Kidney (tissue), 22 donors: ENCODE measurements at places on chromosomes 5 and 9. TPM values are rescaled to one million over a fixed set of nuclear protein-coding genes. Genes with fewer than 3 reads are reported as not detected.

DNA sequence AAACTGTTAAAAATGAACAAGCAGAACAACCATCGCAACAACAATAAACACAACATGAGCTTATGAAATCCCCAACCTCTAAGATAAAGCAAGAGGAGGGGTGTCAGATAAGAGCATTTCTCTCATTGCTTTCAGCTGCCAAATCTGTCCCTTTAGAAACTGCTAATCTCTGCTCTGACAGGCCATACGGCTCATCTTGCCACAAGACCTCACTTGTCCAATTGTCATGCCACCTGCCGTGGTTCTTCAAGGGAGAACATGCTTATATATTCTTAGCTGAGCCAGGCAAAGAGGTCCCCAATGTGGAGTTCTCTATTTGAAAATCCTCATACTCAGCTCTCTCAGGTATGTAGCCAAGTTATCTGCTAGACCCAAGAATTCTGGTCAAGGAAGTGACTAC lies 405.0 kb upstream of the TNC start:
- DNase-seq = no peak

- no peak for DNase-seq
These were observed 10.2 kb downstream of the GFRA3 start for GRCh38 chr5:138264183-138264582.

DNA sequence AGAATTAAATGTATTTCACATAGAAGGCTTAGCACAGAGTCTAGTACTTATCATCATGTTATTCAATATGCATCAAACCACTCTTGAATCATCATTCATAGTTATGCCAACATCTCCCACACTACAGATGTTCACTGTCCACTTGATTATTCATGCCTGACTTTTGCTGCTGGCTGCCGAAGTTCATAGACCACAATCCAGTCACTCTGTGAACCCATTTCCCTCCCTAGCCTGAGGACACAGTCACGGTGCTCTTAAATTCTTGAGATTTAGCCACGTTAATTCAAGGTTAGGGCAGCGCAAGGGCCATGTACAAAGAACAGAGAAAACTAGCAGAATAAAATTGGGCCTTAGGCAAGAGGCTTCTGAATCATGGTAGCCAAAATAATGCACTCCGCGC lies 32.4 kb downstream of the ABCA1 start:
- DNase-seq = no peak

- no peak for DNase-seq
These were observed 77.7 kb upstream of the ASS1 start for GRCh38 chr9:130366888-130367550.

DNA sequence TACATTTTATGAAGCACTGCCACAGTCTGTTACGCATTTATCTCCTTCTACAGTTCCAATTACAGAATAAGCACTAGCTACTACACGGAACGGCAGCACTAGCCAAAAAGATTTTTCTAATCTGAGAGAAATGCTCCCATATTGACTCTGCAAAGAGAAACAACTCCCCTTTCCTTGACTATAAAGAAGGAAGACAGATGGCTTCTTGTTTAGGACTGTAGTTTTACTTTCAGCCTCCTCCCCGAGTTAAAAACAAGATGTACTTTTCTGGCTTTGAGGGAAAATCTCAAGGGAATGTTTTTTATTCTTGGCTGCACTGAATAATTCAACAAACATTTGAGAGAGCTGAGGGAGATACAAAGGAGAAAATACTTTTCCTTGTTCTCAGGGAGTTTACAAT lies 1.9 kb upstream of the SLC44A1 start:
- DNase-seq = no peak

DNA sequence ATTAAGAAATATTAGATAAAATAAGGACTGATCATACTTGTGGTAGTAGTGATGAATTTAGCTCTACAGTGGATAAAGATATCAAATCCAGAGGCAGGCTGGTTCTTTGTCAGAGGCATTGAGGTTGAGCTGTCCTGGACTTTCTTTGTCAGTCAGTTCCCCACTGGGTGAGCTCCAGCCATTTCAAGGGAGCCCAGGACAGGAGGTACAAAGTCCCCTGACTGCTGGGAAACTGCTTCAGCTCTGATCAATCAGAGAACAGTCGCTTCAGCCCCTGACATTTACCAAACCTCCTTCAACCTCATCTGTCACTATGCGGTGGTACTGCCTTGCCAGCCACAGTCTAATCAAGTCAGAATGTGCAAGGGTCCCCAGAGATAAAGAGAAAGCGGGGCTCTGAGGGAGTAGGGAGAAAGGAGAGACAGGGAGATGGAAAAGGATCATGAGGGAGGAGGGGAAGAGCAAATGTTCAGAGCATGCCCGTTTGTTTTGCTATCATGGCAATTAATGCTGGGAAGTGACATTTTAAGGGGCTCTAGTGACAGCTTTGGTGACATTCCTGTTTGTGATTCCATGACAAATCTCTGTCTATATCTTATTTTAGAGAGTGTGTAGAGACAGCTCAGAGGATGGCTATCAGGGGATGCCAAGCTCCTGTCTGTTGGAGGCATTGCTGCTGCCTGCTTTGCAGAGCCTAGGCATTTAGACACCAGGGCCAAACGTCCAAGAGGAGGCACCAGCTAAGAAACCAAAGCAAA lies 223.2 kb downstream of the ASTN2 start:
- DNase-seq = no peak

- no peak for DNase-seq
These were observed 8.5 kb downstream of the LCN9 start for GRCh38 chr9:135671591-135672041.

DNA sequence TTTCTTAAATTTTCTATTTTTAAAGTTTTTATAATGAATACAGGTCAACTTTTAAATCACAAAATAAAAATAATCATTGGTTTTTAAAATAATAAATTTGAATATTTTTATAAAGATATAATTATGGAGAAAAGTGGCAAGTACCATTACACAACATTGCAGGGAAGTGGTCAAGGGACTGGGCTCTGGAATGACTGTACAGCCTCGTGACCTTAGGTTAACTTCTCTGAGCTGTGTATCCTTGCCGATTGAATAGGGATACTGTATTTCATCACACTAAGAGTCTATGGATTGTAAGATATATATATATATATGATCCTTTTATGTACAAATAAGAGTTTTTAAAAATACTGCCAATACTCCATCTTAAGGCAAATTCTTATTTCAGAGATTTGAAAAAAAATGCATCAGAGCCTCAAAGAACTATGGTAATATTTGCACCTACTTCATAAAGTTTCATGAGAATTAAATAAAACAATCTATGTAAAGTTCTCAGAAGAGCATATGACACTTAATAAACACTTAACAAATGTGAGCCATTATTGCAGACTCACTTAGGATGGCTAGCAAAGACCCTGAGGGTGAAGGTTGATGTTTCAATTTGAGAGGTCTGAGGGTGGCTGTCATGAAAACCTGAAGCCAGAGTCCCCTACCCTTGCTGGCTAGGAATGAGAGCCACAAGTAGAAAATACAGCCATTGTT lies 136.5 kb downstream of the CCDC192 start:
- DNase-seq = no peak

- DNase-seq = no peak
These were observed 76.2 kb upstream of the LPAR1 start for GRCh38 chr9:111114486-111114885.

DNA sequence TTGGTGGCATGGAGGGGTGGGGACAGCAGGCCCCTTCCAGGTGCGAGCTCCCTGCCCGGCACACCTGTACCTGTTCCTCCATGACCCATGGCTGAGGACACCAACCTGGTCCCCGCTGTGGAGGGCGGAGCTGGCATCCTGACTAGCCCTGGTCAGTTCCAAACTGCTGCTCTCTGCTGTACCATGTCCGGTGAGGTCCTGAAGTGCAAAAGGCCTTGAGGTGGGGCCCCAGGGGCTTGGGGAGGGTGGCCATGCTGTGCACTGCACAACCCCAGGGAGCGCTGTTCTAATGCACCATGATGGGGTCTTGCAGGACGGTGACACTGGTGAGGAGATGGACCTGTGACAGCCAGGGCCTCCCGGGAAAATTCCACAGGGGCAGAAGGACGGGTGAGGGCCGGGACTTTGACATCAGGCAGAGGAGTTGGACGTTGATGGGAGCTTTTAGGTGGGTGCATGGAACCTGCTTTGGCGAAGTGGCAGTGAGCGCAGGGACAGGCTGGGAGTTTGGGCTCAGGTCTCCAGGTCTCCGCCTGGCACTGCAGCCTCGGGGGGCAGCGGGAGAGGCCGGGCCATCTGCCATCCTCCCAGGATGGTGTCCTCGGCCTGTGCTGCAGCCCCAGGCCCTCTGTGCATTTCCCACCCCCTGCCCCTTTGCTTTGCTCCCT lies 38.9 kb downstream of the COL5A1 start:
- DNase-seq = no peak

DNA sequence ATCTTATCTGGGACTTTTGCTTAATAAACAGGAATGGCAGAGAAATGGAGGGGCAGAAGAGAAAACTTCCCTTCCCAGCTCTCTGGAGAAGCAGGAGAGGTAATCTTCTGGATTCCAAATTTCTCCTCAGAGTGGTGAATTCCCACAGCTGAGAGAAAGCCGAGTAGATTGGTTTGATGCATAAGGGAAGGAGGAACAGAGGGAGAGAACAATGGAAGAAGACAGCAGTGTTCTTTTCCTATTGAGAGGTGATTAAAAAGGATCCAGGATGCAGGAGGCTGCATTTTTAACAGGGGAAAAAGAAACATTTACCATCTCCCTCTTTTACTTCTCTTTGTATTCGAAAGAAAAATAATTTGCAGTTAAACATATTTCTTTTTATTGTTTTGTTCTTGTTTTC lies 13.1 kb downstream of the SH3RF2 start:
- DNase-seq = no peak

DNA sequence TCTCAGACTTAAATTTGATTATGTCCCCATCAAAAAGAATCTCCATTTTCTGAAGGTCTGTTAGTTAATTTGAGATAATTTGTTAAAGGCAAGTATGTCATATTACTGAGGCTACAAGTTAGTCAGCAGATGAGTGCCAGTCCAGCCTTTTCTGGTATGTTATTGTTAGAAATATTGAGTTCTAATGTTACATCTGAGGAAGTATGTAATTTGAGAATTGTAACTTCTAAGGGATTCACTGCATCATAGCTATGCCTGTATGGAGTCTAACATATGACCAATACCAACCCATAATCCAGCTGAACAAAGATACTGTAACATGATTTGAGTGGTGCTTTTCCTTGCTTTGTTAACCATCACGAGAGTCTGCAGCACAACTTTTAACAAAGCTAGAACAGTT lies 13.9 kb downstream of the SLC23A1 start:
- no peak for DNase-seq

DNA sequence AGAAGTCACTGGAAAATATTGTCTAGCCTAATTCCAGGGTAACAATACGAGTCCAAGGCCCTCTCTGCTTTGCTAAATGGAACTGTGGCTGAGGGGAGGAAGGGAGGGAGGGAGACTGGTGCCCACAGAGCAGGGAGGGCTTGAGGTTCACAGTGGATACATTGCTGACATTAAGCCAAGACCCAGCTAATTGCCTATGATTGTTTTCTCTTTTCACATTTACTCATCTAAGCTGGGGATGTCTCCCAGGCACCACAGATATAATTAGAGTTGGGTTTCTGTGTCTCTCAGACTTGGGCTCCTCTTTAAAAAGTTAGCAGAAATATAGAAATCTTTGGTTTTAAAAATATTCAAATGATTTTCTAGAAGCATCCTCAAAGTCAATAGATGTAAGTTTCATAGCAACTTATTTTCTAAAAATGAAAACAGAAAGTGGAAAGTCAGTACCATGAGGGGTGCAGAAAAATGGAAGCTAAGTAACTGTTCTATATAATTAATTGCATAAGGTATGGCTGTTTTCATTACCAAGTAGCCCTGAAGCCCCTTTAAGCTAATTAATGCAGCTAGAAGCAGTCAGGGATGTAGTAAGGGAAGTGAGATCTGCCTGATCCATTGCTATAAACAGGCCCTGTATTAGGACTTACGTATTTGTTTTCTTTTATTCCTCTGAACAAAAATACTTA lies 259.8 kb downstream of the NDUFS4 start:
- DNase-seq = no peak

- DNase-seq = no peak
These were observed 271.5 kb downstream of the NR3C1 start for GRCh38 chr5:143131972-143132371.

DNA sequence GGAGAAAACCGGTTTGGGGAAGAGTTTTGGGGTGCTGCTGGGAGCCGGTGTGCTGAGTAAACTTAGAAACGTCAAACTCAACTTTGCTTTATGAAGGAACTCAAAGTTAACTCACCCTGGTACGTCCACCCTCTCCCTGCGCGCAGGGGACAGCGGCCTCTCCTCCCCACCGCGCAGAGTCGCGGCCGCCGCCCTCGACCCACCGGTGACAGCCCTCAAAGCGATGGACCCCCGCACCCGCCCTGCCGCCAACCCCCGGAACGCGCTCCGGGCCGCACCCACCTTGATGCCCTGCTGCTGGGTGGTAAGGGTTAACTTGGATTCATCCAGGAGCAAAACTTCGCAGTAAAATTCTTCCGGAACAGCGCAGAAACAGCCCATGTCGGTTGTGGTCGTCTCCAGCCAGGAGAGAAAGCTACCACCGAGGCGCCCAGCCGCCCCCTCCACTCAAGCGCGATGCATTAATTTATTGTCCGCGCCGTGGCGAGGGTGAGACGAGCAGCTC lies 366 bp downstream of the EPB41L4A start:
- DNase-seq = peak; percentile 70

DNA sequence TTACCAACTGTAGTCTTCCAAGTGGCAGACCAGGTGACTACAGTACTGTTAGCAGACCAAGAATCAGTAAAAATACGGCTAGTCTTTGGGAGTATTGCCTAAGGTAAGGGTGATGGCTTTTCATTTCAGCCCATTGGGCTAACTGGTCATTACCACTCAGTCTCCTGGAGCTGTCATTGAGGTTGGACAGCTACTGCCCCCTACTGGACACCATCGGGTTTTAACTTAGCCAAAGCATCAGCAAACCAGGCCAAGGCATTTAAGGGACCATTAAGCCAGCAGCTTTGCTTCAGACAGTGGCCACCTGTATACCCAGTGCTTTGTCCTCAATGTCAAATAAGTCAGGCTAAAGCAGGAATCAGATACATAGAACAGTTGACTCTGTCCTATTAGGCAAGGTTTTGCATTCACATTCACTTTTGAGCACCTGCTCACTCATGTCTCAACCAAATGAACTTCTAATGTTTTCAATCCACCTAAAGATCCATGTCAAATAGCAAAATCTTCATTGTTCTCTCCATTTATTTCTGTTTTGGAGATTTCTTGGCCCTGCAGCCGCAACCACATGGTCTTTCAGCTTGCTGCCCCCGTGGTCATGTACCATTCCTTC lies 117.2 kb downstream of the INVS start:
- no peak for DNase-seq

DNA sequence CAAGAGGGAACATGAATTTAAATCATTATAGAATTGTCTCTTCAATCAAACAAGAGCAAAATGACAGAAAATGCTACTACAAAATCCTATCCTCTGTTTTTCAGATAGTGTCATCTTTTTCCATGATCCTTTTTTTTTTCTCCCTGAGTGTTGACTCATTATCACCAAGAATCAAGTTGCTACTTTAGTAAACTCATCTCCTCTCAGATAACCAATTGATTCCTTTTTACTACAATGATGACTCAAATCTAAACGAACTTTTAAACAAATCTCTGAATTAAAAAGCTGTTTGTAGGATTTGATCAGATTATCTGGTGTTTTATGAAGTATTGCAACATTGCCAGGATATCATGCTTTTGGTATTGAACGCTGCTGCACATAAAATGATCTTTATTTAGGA lies 23.9 kb upstream of the IL7R start:
- no peak for DNase-seq

Gene SMC2
- total RNA-seq = 7.8 TPM

Gene OR1J2
- not detected for total RNA-seq

Gene KDM4C
- 47.1 TPM for total RNA-seq

Gene DROSHA
- total RNA-seq = 51.6 TPM

Gene GPR150
- 0.16 TPM for total RNA-seq

Gene FBXL7
- total RNA-seq = 6.1 TPM

Gene IGIP
- 15.5 TPM for total RNA-seq

Gene WNK2
- total RNA-seq = 4.8 TPM

Gene DHX29
- total RNA-seq = 28.0 TPM

Gene CD72
- 7.1 TPM for total RNA-seq
